ENCODE measurements at places on chromosomes 5 and 9. TPM values are rescaled to one million over a fixed set of nuclear protein-coding genes. Genes with fewer than 3 reads are reported as not detected.

DNA sequence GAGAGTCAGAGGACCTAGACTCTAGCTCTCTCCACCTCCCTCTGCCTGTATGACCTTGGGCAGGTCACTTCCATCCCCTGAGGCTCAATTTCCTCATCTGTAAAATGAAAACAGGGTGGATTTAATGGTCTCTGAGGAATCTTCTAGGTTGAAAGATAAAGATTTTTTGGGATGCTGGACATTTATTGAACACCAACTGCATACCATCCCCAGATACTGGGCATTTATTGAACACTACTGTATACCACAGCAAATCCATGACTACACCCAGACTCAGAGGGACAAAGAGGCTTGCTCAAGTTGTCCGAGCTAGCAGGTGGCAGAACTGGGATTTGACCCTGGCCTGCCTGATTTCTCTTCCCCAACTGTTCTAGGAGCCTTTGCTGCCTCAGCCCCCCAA lies 25.0 kb upstream of the CPLX2 start:
- H3K36me3 ChIP-seq, result no peaks in the 10 kb centered on the region
- H3K4me1 ChIP-seq, result no peaks in the 10 kb centered on the region
- H3K27ac ChIP-seq, result no peak overlapping the region
- DNase-seq, result no peak
- no peak overlapping the region for H3K4me3 ChIP-seq

ADAMTS2 gene
- 0.78 TPM for total RNA-seq

DNA sequence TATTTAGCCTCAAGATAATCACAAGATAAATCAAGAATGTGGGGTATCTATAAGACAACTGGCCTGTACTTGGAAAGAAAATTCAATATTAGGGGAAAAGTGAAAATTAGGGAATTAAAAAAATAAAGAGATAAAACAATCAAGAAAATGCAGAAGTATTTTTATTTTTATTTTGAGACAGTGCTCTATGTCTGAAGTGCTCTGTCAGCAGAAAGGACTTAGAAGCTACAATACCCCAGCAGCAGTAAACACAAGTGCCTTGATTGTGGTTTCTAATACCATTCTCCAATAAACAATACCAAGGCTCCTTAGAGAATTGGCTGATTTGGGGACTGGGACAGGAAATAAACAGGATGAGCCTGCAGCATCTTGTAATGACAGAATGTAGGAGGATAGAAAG lies 144.9 kb downstream of the RFK start:
- DNase-seq, result no peak
- H3K27me3 ChIP-seq, result no peaks in the 10 kb centered on the region
- H3K36me3 ChIP-seq, result no peaks in the 10 kb centered on the region
- no peak overlapping the region for H3K27ac ChIP-seq

GRCh38 chr5:17817990-17818389 lies 183.7 kb downstream of the TAF11L14 start:
- no peaks in the 10 kb centered on the region for H3K4me1 ChIP-seq
- no peaks in the 10 kb centered on the region for H3K27me3 ChIP-seq
- no peak for DNase-seq
- no peaks in the 10 kb centered on the region for H3K36me3 ChIP-seq
- no peak overlapping the region for H3K27ac ChIP-seq
